ENCODE measurements at places on chromosomes 1 and 21.
A peak's percentile ranks its signal among the peaks of the same experiment; 100 is the strongest.

DNA sequence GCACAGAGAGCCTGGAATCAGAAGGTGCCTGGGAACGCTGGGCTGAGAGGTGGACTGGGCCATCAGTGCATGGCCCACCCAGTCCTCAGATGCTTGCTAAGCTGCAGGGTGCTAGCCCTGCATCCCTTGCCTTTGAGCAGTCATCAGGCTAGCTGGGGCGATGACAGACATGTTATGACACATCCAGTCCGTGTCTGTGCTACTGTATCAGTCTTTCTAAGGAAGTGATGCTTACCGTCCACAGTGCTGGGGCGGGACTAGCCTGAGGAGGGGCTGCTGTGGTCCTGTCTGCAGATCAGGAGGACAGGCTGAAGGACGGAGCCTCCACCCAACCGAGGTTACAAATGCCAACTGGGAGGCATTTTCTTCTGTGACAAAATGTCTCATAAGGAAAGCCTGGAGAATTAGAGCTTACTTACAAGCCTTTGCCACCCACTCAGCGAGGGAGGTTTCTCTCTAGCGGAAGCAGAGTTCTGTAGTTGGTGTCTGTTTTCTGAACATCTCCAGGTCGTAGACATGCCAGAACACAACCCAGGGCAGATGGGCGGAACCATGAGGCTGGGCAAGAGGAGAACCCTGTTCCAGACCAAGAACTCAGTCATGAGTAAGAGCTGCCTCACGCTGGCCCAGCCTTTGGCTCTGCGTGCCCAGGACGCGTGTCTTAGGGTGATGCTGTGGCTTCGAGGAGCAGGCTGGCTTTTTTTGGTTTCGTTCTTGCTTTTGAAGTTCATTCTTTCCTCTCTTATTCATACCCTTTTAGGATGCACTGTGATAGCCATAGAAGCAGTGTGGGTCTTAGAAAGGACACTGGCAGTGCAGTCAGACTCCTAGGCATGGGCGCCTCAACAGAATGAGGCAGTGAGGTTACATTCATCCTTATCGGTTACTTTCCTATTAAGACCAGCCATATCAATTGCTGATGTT, 14.3 kb downstream of the SLFNL1 start:
- no peak for DNase-seq

GRCh38 chr1:1435911-1436629, 580 bp downstream of the VWA1 start:
- DNase-seq = no peak

DNA sequence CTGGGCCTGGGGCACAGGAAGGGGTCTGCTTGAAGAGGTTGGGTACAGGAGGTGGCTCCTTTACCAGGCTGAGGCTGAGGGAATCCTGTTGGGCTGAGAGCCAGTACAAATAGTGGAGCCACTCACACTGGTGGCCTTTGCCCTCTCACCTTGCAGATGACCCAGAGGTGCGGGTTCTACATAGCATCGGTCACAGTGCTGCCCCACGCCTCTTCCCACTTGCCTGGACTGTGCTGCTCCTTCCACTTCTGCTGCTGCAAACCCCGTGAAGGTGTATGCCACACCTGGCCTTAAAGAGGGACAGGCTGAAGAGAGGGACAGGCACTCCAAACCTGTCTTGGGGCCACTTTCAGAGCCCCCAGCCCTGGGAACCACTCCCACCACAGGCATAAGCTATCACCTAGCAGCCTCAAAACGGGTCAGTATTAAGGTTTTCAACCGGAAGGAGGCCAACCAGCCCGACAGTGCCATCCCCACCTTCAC, 1.8 kb upstream of the SLC50A1 start:
- no peak for DNase-seq

GRCh38 chr1:187415065-187415464, 586.3 kb downstream of the PLA2G4A start:
- no peak for DNase-seq

DNA sequence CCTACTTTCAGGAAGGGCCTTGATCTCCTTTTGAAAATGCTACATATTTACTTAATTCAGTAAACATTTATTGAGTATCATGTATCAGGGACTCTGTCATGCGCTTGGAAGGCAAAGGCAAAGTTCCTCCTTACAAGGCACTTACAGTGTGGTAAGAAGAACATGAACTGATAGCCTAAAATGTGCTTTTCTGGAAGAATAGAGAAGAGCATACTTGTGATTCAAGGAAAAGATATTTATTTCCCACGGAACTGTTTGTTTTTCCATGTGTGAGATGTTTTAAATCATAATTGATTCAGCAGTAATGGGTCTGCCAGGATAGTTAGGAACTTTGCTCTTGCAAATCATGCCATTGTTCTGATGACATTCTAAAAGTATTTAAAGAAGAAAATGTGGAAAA, 110.1 kb upstream of the ZNHIT6 start:
- DNase-seq = no peak

GRCh38 chr1:240004086-240004749, 87.5 kb upstream of the FMN2 start:
- no peak for DNase-seq

DNA sequence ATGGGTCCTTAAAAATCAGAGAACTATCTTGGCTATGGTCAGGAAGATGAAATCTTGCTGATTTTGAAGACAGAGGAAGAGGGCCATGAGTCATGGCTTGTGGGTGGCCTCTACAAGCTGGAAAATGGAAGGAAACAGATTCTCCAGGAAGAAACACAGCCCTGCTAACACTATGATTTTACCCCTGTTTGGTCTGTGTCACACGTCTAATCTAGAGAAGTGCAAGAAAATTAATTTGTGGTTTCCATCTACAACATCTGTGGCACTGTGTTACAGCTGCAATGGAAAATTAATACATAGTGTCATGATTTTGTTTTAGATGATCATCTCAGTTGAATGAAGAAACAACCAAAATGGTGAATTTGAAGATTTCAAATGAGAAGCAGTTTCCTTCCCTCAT, 288.7 kb upstream of the NRIP1 start:
- no peak for DNase-seq

DNA sequence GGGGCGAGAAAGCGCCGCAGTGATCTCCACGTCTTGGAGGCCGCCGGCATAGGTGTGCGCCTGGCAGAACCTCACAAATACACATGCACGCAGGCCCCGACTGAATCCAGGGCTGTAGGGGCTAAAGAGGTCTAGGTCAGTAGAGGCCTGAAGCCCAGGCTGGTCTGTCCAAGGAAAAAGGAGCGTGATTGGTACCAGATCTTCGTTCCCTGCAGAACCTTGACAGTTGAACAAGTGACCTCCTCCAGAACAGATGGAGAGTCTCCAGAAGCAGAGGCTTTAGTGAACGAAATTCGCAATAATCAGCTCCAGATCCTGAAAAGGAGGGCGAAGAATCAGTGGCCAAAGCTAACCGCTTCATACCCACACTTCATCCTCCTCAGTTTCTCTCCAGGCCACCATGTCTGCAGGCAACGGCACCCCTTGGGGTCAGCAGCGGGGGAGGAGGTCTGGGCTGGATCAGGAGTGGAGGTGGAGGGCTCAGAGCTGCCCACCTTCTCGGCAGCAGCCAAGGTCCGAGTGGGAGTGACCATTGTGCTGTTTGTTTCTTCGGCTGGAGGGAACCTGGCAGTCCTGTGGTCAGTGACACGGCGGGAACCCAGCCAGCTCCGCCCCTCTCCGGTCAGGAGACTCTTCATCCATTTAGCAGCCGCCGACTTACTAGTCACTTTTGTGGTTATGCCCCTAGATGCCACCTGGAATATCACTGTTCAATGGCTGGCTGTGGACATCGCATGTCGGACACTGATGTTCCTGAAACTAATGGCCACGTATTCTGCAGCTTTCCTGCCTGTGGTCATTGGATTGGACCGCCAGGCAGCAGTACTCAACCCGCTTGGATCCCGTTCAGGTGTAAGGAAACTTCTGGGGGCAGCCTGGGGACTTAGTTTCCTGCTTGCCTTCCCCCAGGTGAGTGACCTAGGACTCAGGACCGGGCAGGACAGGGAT, 749 bp upstream of the PEX11B start:
- DNase-seq = peak; percentile 28

DNA sequence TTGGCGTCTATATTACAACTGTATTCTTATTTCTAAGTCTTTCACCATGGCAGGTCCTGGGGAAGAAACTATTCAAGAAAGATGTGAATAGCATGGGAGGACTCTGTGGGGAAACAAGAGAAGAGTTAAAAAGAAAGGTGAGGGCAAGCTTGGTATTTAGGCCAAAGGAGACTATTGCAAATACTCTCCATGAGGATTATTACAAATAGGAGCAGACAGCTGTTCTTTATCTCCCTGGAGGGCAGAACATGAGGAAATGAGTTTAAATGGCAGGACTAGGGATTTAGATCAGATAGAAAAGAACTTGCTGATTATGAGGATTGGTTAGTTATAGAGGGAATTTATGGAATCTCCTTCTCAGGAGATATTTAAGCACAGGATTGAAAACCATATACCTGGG, 186.8 kb downstream of the CDC7 start:
- no peak for DNase-seq

DNA sequence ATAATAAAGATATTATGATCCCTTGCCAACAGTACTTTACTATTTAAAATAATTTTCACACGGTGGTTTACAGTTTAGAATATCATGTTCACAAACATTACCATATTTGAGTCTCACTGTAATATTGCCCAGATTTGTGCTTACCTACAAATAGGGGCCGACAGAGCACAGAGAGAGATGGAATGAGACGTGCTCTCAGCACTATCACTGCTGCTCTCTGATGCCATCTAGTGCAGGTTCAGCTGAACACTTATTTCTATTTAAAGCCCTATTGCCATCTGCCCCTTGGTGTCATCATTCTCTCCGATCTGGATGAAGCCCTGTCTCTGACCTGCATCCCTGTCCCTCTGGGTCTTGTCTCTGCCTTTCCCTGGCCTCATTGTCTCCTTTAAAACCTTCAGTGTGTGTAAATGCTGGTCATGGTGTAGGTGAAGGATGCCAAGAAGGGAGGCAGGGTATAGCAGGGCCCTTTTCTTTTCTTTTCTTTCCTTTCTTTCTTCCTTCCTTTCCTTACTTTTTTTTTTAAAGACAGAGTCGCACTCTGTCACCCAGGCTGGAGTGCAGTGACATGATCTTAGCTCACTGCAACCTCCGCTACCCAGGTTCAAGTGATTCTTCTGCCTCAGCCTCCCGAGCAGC, 6.9 kb upstream of the GPATCH4 start:
- DNase-seq = peak; percentile 79

GRCh38 chr1:166597516-166597915, 241.8 kb upstream of the POGK start:
- no peak for DNase-seq

DNA sequence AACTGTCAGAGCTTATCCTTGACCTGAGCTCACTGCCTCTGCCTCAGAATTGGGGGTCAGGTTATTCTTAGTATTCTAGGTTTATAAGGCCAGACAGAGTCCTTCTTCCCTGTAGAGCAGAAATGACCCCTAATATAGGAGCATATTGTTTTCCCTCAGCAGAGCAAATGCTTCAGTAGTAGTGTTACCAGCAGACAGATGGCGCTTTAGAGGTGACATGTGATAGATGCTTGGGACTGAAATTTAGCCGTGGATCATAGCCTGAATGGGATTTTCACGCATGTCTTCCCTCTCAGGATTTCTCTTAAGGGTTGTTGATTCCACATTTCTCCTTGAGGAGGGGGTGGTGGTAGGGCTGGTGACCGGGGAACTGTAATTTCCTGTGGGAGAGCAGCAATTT, 24.5 kb downstream of the ADARB1 start:
- DNase-seq = no peak

DNA sequence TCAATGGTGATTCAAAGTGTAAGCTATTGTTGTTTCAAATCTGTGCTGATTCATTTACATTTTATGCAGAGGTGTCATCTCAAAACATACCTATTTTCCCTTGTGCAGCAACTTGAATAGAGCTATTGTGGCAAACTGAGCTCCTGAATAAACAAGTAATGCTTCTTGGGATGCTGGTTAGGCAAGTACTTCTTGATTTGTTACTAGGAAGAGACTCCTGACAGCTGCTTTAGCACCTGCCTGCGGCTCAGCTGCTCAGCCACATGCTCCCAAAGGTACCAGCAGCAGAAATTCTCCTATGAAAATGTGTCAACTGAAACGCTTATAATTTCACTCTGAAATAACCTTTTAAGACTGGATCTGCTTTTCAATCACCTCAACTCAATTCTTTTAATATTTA, 352.3 kb downstream of the RYR2 start:
- no peak for DNase-seq
